ENCODE measurements at places on chromosomes 3 and 15. TPM values are rescaled to one million over a fixed set of nuclear protein-coding genes. Genes with fewer than 3 reads are reported as not detected.

CDHR4 gene
- not detected for total RNA-seq

HESX1 gene
- not detected for total RNA-seq

GRCh38 chr15:101089579-101090427, 162.0 kb downstream of the CHSY1 start:
- no peak for DNase-seq

GRCh38 chr3:51559411-51559888, 20.9 kb downstream of the RAD54L2 start:
- no peak for DNase-seq
